ENCODE measurements at places on chromosomes 6 and 20. TPM values are rescaled to one million over a fixed set of nuclear protein-coding genes. Genes with fewer than 3 reads are reported as not detected.

GRCh38 chr6:83270971-83271719, 78.0 kb downstream of the RWDD2A start:
- no peak for DNase-seq

DNA sequence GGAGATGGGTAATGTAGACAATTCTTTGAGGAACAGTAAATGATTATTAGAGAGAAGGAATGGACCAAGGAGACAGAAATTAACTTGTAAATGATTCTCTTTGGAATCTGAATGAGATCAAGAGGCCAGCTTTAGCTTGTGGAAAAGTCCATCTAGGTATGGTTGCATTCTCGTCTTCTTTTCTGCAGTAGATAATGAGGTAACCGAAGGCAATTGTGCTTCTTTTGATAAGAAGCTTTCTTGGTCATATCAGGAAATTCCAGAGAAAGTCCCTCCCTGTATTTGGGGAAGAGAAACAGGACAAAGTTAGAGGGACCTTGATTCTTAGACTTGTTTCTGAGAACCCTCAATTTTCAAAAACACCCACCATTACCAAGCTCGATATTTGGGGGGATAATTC, 109.1 kb upstream of the PRSS16 start:
- DNase-seq: no peak

The KCNQ5 gene
- total RNA-seq: 0.97 TPM

The DLK2 gene
- 29.3 TPM for total RNA-seq

GRCh38 chr6:14406614-14407331, 289.2 kb downstream of the CD83 start:
- DNase-seq: no peak

Data from lower leg skin (tissue), 4 donors.